ENCODE measurements at places on chromosomes 11 and 22. TPM values are rescaled to one million over a fixed set of nuclear protein-coding genes. Genes with fewer than 3 reads are reported as not detected.

GRCh38 chr11:70460964-70461363 lies 62.6 kb downstream of the CTTN start:
- no peak for DNase-seq

The PPP1R14B gene
- 139 TPM for polyA plus RNA-seq

DNA sequence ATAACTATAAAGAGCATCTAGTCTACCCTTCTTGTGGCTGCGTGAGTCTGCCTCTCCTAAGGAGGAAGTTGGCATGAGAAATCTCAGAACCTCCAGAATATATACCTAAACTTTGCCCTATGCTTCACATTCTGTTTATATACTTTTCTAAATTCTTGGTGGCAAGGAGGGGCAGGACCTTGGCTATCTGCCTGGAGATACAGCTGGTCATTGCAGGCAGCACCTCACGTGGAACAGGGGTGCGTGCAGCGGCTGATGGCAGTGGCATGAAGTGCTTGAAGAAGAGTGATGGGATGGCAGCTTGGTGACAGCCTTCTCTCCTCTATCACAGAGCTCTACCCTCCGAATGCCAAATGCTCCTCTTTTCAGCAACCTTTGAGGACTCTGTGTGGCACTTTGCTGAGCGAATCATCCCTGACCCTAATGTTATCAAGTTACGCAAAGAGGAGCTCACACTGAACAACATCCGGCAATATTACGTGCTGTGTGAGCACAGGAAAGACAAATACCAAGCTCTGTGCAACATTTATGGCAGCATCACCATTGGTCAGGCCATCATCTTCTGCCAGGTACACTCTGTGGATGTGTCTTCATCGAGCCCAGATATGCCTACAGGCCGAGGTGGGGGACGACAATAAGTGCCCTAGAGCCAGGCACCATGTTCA lies 12.5 kb downstream of the DDX25 start:
- no peak for DNase-seq

The CWF19L2 gene
- polyA plus RNA-seq, result 22.1 TPM

- no peak for DNase-seq
Measured at GRCh38 chr11:128251140-128251539, 336.2 kb downstream of the ETS1 start.

GRCh38 chr11:71192629-71193028 lies 59.7 kb downstream of the SHANK2 start:
- DNase-seq, result no peak

The H19 gene
- polyA plus RNA-seq, result 820 TPM

DNA sequence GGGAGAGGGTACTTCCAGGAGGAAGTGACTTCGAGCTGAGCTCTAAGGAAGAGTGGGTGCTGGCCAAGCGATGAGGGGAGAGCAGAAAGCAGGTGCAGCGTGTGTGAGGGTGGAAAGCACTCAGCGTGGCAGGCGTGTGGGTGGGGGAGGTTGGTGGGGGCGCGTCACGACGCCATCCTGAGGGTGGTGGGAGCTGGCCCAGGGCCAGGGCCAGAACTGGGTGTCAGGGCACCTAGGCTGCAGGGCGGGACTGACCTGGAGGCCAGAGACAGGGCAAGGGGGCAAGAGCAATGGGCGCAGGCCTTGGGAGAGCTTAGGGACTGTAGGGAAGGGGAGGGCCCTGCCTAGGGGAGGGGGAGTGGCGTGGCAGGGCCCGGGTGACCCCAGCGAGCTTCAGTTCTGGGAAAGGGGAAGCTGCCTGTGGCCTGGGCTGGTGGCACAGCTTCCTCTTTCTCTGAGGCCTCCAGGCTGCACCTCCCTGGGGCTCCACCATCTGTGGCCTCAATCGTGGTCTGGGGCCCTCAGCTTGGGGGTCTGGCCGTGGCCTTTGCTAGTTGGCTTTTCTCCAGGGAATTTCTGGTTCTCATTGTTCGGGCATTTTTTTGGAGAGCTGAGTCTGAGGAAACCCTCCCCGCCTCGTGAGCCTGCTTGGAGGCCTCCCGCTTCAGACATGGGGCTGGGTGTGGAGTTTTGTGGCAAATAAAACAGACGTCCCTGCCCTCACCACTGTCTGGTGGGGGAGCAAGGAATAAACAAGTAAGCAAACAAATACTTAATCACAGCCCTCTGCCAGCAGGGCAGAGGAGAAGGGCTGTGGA lies 8.9 kb downstream of the RELT start:
- no peak for DNase-seq

- no peak for DNase-seq
Measured at GRCh38 chr11:7911011-7911410, 20.1 kb downstream of the OR10A6 start.

DNA sequence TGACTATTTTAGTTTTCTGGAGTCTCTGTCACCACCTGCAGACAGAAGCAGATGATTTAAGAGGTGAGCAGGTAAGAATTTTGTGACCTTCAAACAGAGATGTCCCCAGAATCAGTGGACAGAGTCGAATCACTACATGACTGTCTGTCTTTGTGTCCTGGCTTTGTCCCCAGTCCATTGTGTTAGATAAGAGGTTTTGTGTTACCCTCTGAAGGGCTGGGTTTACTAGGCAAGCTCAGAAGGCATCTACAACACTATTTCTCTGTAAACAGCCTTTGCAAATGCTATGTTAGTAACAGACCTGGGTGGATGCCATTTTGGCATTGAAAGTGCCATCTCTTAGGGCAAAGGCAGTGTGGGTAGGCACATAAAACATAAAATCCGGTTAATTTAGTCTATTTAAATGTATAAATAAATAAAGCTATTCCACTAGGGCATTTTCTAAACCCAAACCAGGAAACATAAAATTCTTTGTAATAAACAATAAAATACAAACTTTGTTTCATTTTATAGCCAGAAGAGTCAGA lies 40.3 kb upstream of the CADM1 start:
- DNase-seq, result no peak

The C11orf42 gene
- polyA plus RNA-seq, result 0.60 TPM

DNA sequence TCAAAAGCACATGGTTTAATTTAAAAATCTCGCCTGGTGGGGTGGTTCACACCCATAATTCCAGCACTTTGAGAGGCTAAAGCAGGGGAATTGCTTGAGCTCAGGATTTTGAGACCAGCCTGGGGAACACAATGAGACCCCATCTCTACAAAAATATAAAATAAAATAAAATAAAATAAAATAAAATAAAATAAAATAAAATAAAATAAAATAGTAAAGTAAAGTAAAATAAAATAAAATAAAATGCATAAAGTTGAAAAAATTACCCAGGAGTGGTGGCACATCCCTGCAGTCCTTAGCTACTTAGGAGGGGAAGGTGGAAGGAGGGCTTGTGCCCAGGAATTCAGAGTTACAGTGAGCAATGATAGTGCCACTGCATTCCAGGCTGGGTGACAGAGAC lies 88.7 kb upstream of the MS4A8 start:
- DNase-seq, result no peak

- no peak for DNase-seq
Measured at GRCh38 chr11:36600180-36600579, 2.1 kb upstream of the RAG2 start.

DNA sequence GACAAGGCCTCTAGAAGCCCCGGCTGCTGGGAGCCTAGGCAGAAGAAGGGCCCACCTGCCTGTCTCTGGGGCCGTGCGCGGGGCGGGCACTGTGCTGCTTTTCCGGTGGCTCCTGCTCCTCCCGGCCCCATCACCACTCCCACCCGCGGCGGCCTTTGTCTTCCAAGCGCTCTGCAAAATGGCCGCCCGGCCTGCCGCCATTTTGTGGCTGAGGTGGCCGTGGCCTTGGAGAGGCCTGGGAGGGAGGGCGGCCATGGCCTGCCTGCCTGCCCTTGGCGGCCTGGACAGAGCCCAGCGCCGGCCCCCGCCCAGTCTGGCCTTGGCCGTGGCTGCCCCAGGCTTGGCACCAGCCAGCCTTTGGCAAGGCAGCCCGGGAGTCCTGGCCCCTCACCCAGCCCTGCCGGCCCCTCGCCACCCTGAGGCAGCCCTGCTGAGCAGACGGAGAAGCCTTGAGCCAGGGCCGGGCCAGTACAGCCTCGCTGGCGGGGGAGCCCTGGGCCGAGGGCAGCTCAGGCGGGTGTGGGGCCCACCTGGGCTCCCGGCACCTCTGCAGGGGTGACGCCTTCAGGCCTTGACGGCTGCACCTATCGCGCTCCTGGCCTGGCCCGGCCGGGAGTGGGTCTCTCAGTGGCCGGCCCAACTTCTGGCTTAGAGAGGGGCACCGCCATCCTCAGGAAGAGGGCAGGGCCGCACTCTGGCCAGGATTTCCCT lies 46.0 kb upstream of the PPARA start:
- no peak for DNase-seq

GRCh38 chr22:48492366-48493320 lies 1335.0 kb downstream of the BRD1 start:
- DNase-seq, result peak; percentile 64

- DNase-seq, result no peak
Measured at GRCh38 chr22:10727393-10727792, 4800.6 kb upstream of the OR11H1 start.

DNA sequence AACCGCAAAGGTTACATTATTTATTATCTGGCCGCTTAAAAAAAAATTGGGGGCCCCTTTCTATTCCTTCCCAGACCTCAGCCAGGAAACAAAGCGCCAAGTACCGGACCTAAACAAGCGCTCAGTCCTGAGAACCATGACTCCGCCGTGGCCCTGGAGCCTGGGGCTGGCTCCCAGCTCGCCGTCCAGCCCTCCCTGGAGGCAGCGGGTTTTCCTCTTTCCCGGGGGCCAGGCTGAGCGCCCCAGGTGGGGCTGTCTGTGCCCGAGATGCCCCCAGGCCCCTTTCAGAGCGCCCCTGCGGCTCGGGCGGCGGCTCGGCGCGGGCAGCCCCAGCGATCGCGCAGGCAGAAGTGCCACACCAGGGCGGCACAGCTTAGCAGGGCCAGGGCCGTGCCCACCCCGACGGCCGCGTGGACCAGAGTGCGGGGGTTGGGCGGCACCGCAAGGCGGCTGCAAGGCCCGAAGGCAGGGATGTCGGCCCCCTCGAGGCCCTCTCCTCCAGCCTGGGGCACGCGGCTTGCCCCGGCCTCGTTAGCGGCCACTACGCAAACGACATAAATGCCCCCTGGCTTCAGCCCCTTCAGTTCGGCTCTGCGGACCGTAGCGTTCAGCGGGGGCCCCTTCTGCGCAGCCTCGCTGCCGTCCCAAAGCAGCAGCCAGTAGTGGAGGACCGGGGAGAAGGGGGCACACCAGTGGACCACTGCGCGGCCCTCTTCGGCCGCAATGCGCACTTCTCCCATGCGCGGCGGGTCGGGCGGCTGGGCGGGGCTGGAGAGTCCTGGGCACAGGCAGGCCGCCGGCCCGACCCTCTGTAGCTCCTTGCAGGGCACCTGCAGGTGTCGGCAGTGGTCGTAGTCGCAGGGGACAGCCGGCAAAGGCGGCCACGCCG lies 1.6 kb downstream of the LRRN4CL start:
- DNase-seq, result no peak

DNA sequence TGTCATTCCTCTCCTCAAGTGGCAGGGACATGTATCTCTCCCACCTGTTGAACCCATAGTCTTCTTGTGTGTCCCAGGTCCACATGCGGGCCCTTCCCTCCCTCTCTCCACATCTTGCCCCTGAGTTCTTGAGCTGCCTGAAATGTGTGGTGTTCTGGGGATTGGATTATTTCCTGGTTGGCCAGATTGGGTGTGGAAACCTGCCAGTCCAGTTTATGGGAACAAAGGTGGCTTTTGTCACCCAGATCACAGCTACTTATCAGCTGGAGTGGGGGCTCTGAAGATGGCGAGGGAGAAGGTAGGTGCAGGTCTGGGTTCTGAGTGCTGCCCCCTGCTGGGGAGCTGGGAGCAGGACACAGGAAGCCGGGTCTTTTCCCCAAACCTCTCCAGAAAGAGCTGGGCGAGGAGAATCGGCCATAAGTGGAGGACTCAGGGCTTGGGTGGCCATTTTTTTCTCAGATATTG lies 14.2 kb downstream of the DTX4 start:
- peak; percentile 71 for DNase-seq

The CHRM1 gene
- 0.70 TPM for polyA plus RNA-seq

- no peak for DNase-seq
Measured at GRCh38 chr11:129894278-129895125, 876 bp downstream of the NFRKB start.

GRCh38 chr11:113553915-113554314 lies 78.7 kb upstream of the DRD2 start:
- DNase-seq, result no peak

DNA sequence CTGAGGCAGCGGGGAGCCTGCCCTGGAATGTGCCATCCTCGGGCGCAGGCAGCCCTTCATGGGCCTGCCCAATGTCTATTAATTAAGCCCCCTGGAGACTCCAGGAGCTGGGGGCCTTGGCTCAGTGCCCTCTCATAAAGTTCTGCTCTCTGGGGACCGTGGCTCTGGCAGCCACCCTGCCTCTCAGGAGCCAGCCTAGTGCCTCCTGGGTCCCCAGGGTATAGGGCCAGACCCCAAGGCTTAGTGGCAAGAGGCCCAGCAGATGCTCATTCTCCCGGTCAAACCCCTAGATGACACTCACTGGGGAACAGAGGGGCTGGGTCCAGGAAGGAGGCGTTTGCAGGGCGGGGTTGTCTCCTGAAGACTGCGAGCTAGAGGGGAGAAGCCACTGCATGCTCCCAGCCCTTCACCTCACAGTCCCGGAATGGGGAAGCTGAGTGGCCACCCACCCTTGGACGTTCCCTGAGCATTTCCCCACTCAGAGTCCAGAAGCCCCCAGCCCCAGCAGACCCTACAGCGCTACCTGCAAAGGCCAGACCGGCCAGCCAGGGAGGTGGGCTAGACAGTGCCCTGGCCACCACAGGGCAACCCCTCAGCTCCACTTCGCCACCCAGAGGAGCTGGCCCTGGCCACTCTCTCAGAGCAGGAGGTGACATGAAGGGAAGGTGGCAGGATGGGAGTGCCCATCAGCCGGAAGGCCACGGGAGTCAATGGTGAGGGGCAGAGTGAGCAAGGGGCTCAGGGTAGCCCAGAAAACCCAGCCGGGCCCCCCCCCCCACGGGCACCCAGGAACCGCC lies 83.0 kb downstream of the CDKN1C start:
- DNase-seq, result no peak

The JHY gene
- 10.4 TPM for polyA plus RNA-seq

The TRIM68 gene
- polyA plus RNA-seq, result 15.9 TPM

GRCh38 chr11:101445761-101446160 lies 138.0 kb downstream of the TRPC6 start:
- no peak for DNase-seq

DNA sequence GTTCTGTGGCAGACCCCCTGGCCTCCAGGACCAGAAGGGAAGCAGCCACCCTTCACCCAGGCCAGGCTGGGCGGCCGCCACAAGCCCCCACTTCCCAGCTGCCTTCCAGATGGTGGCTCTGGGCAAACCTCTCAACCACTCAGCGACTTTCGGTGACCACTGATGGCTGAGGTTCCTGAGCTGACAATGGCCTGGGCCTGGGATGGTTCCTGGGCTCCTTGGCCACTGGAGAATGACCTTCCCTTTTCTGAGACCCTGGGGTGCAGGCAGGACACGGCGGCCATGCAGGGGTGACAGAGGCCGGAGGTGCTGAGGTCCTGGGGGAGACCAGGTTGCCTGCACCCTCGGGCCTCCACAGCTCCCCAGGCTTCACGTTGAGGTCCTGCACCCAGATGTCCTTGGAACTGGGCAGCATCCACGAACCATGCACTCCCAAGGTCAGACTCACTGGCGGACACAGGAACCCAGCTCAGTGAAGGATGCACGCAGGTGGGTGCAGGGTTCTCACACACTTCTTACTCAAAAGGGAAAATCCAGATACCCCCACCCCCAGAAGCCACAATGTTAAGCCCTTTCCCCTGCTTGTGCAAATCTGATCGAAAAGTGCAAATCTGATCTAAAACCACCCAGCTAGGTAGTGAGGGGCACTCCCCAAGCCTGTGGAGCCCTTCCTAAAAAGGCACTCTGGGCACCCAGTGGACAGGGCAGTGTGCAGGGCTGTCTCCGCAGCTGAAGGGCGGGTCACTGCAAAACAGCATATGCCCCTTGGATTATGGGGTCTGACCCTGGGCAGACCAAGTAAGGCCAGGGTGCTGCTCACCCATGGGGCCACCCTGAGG lies 13.9 kb upstream of the PHLDA2 start:
- no peak for DNase-seq

The OR8G5 gene
- not detected for polyA plus RNA-seq

The KRTAP5-8 gene
- not detected for polyA plus RNA-seq

The TTC36 gene
- 1.2 TPM for polyA plus RNA-seq

Data from right lung (tissue), 10 donors.